ENCODE measurements at places on chromosomes 4 and X.

GRCh38 chr4:186265683-186266652 is at the start of gene F11:
TSS of gene F11 (plus strand) at chr4:186266189. CDS start at chr4:186267137, 948 bp downstream.
- no peak for DNase-seq

DNA sequence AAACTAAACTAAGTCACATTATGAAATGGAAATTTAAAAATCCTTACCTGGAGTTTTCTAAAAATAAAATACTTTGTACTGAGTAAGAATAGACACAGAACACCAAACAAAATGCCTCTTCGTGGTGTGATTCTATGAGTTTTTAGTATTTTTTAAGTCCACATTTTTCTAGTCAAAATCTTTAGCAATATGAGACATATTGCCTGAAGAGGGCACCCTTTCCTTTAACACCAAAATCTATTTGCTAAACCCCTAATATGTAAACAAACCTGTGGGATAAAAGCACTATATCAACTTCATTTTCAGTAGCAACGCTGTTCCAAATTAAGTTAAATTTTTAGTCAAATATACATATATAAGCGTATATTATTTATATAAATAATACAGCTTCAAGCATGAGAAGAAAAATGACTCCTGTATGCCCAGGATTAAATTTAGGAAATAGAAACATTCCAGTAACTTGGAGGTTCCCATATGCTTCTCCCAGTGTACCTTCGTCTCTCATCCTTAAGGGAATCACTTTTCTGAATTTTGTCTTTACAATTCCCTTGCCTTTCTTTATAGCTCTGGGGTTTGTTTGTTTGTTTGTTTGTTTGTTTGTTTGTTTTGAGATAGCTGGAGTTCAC is 23.0 kb upstream of the PGM2 start:
- no peak for DNase-seq

DNA sequence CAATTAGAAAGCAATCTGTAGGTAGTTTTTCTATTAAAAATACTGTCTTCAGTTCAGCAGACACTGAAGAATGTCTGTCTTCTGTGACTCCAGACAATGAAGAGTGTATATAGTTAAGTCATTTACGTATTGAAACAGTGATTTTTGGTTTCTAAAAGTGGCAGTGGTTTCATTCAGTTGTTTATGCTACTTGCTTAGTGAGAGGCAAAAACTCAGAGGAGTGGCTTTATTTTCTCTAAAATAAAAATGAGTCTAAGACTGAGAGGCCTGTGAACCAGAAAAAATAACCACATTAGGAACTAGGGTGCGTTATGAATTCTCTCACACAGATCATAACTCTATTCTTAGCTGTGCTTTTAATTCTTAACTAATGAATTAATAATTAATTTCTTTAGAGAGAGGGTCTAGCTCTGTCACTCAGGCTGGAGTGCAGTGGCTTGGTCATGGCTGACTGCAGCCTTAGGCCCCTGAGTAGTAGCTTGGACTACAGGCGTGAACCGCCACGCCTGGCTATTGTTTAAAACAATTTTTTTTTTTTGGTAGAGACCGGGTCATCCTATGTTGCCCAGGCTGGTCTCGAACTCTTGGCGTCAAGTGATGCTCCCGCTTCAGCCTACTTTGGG is 31.4 kb downstream of the FREM3 start:
- DNase-seq, result no peak

DNA sequence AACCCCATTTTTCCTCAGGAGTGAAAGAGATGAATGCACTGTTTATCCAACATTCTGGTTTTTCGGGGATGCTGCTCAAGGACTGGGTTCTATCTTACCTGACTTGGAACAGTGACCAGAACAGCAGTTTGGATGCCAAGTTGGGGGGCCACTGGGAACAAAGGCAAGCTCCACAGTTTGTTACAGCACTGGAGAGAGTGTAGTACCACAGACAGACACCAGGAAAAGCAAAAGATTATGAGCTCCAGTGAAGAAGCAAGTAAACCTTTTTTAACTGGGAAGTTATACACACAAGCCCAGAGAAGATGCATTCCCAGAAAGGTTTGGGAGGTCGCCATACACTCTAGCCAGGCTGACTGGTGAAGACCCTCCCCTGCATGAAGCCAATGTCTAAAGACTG is 13.6 kb downstream of the C4orf36 start:
- no peak for DNase-seq

DNA sequence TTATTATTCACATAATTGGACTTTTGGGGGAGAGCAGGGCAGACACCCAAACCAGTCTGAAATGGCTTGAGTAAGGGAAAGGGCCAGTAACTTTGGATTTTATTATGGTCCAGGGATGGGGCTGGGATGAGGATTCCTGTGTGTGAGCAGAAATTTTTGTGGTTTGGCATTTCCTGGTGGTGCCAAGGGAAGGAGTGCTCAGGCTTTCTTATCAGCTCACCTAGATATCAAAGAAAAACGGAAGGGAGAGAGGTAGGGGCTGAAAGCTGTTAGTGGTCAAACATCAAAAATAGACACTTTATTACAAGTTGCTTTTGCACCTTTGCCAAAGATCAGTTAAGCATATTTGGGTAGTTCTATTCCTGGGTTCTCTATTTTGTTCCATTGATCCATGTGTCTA is 128.5 kb upstream of the DIPK2B start:
- no peak for DNase-seq

- DNase-seq, result no peak
These were observed 174.9 kb upstream of the MXRA5 start for GRCh38 chrX:3521396-3521795.

GRCh38 chrX:7730071-7730470 is 112.9 kb upstream of the VCX start:
- DNase-seq, result no peak

DNA sequence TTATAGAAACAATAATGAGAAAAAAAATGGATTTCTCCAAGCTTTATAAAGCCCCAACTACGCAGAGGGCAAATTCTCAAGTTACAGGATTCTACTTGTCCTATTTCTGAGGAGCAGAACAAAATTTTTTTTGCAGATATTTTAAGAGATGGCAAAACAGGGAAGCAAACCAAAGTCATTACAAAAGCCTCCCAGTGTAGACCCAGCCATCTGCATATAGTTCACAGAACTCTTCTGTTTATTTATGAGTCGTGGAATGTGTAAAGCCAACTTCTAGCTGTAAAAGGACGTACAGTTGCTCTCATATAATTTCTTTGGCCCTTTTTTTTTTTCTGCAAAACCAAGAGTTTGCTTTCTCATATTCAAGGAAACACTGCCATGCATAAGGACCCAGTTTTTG is 120.4 kb downstream of the PCDH7 start:
- no peak for DNase-seq

DNA sequence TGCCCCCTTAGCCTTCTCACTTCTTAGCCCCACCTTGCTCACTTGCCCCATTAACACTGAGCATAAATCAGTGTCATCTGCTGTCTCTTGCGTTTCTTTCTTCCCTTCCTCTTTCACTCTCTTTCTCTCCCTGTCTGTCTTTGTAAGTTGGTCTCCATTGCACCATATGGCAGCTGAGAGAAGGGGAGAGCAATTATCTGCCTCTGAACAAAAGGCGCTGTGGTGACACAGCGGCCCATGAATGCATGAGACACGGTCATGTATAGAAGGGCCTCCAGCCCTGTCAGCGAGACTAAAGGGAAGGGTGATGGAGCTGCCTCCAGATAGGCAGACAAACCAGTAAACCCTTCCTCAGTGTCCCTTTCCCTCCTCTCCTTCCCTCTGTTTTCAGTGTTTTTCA is 88.8 kb upstream of the PCDH18 start:
- no peak for DNase-seq

GRCh38 chrX:87067795-87068369 is 449.7 kb upstream of the KLHL4 start:
- DNase-seq, result no peak

DNA sequence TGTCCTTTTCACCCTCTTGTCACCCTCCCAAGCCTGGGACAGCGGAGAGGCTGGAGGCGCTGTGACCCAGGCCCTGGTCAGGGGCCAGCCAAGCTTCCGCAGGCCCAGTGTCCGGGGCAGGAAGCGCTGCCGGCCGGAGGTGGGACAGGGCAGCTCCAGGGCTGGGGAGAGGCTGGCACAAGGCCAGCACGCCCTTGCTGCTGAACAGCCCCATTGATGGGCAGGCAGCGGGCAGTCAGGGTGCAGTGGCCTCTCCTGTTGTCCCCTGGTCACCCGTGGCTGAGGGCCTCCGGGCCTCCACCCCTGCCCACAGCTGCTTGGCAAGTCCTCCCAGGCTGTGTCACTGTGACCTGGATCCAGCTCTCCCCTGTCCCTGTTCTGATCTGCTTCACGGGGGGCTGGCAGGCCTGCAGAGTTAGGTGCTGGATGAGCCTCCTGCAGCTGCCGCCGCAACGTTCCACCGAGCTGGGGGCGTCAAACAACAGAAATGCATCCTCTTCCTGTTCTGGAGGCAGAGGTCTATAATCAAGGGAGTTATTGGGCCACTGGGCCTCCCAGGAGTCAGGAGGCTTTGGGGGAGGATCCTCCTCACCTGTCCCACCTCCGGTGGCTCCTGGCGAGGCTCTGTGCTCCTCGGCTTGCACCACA is 107.9 kb downstream of the PSAPL1 start:
- DNase-seq, result no peak

GRCh38 chr4:188892837-188893236 is 753.6 kb downstream of the TRIML1 start:
- DNase-seq, result no peak

- no peak for DNase-seq
These were observed 45.5 kb downstream of the VGLL1 start for GRCh38 chrX:136577552-136577951.

GRCh38 chr4:156794863-156795262 is 176.7 kb downstream of the PDGFC start:
- no peak for DNase-seq

DNA sequence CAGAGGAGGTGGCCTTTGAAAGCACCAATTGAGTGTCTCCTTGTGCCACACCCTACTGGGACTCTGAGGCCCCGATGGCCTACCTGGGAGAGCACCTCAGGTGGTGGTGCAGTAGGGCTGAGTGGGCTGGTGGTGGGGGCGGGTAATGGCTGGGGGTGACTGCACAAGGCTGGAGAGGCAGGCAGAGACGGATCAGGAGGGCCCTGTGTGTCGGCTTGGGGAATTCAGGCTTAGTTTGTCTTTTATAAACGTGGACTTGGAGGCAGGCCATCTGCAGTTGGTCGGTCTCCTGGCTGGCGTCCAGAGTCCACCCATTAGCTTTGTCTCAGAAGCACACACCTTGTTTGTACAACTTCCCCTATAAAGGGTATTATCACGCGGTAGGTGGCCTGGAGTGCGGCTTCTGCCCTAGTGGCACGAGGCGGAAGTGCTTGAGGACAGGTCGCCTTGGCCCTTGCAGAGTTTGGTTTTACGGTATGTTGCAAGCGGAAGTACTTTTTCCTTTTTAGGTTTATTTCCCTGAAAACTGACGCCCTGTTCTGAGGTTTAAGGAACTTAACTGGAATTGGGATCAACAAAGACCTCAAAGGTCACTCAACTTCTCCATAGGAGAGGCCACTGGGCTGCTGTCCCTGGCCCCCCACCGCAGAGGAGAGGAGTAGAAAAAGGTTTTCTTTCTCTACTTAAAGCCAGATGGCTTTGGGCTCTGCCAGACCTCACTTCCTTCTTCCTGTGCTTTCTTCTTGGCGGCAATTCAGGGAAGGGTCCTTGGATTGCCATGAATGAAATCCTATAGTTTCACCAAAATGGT is 8.0 kb downstream of the TBC1D14 start:
- DNase-seq, result peak; percentile 73

DNA sequence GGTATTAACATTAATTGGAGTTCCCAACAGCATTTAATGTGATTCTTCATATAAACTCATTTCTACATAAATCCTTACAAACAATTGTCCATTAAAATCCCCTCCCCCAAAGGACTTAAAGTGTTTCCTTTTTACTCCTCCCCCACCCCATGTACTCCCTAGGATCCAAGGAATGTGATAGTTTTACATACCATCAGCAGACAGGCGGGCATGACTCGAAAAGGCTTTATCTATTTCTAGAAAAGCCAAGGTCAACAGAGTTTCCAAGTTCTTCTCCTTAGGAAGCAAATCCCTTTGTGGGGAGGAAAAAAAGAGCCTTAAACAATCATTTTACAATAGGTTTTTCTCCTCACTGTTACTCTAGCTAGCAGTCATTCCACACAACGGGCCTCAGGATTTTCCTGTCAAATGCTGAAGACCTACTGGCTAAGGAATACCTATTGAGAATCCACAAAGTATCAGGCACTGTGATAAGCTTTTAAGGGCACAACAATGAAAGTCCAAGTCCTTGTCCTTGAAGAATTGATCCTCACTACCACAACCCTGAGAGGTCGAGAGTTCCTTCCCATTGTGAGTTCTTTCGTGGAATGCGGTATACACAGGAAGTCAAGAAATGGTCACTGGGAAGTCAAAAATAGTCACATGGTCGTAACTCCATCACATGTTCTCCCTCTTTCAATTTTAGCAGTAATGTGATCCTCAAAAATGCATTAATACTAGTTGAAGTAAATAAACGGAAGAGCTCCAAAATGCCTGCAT is 7.2 kb downstream of the PPM1K start:
- DNase-seq, result no peak

- DNase-seq, result no peak
These were observed 194.3 kb downstream of the ARHGAP24 start for GRCh38 chr4:85669204-85669603.

DNA sequence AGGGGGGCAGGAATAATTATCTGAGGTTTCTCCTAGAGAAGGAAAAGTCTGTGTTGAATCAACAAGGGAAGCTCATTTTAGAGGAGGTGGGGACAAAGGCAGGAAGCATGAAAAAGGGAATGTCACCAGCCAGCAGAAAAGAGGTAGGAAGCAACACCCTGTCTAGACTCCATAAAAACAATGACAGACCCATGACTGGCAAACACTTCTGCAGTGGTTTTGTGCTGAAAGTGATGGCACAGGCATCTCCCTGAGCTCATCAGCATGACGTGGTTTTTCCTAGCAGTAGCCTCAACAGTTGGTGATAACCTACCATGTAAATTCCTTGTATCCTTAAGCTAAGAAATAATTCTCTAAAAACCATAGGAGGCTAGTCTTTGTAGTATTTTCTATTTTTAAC is 110.7 kb upstream of the GALNT7 start:
- DNase-seq, result no peak

DNA sequence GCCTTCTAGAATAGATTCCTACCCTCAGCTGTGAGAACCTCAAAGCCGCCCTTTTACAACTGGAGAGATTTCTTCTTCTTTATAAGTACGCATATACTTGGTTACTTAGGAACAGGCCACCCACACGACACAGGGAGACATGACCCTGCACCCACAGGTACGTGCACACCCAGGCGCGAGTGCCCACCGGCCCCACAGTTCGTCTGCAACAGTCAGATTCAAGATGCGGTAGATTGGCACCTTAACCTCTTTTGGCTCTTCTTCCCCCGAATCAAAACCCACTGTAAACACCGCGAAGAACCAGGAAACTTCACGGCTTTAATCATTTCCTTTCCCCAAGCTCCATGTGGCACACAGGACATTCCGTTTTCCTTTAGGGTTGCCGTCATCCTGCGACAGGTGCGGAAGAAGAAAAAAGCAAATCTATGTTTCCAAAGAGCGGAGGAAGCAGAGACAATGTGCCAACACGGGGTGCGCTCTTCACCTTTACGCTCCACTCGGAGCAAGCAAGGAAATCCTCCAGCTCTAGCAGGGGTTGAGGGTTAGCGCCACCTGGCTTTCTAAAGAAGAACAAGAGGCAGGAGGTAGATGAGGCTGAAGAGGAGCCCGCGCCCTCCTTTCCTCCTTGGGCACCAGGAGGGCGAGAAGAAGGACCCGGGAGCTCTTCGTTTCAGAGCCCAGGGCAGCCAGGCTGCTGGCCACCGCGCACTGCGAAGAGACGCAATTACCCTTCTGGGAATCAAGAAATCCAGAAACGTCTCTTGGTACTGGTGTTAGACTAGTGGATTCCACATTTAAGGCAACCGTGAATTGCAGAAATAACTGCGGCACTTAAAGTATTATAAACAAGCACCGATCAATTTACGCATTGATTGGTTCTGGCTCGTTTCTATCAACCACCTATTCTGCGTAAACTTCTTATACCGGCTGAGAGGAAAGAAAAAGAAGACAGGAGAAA is 35.7 kb downstream of the HAND2 start:
- DNase-seq, result peak; percentile 63
